ENCODE measurements at places on chromosomes 16 and 17. TPM values are rescaled to one million over a fixed set of nuclear protein-coding genes. Genes with fewer than 3 reads are reported as not detected.
A peak's percentile ranks its signal among the peaks of the same experiment; 100 is the strongest.

DNA sequence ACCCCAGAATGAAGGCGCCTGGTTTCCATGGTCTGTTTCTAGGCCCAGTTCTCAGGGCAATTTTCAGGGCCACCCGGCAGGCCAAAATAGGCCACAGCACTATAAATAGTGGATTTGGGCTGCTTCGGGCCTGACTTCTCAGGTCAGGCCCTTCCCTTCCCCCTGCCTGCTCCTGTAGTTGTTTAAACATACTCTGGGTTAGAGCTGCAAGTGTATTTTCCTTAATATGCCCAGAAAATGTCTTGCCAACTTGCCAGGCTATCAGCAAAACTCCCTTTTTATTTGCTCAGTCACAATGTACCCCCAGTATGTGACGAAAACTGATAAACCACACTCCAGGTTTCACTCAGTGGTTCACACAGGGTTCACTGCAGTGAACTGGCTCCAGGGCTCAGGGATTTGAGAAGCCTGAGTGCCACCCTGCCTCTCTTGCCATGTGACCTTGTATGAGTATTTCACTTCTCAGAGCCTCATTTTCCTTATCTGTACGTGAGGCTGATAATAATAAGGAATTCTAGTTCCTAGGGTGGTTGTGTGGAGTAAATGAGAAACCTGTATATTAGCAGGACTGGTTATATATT lies 76.5 kb downstream of the GPRC5B start:
- peaks cover 19% of the 10 kb centered on the region for H3K4me1 ChIP-seq
- no peak overlapping the region for H3K27ac ChIP-seq
- no peak overlapping the region for H3K4me3 ChIP-seq
- DNase-seq = no peak
- peaks cover 14% of the 10 kb centered on the region for H3K36me3 ChIP-seq
- H3K27me3 ChIP-seq = no peaks in the 10 kb centered on the region

Gene INPP5K
- total RNA-seq = 22.1 TPM

GRCh38 chr17:58084317-58084981 lies 1.2 kb downstream of the DYNLL2 start:
- peak; percentile 2 for DNase-seq
- peaks cover 35% of the 10 kb centered on the region for H3K36me3 ChIP-seq
- H3K4me1 ChIP-seq = peaks cover 50% of the 10 kb centered on the region
- peak overlapping the region; percentile 94 for H3K4me3 ChIP-seq
- H3K27me3 ChIP-seq = peaks cover 8% of the 10 kb centered on the region
- peak overlapping the region; percentile 52 for H3K27ac ChIP-seq

GRCh38 chr16:85197611-85198566 lies 85.6 kb upstream of the CIBAR2 start:
- H3K27ac ChIP-seq = peak overlapping the region; percentile 85
- 0 out of 2 replicates have a peak overlapping the region, but pooled peaks have one; percentile 9 for H3K4me3 ChIP-seq
- H3K36me3 ChIP-seq = peaks cover 31% of the 10 kb centered on the region
- peaks cover 6% of the 10 kb centered on the region for H3K27me3 ChIP-seq
- H3K4me1 ChIP-seq = peaks cover 86% of the 10 kb centered on the region

DNA sequence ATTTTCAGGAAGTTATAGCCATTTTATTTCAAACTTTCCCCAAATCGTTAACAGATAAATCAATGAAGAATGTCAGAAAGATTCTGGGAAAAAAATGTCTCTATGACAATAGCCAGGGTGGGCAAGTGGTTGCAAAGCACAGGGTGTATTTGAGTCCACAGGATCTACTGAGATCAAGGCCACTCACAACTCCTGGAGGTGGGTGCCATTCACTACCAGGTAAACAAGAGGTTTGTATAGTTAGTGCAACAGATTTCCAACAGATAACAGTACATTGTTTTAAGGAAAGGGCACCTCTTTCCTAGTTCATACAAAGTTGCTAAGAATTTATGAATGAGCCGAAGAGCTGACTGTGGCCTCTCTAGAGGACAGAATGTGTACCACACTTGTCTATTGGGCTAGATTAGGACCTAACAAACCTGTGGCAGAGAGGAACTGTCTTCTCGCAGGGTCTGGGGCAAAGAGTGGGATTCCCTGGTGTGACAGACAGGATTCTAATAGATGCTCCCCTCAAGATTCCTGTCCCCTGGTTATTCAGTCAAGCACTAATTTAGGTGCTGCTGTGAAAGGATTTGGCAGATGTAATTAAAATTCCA lies 52.0 kb upstream of the ZNF629 start:
- peaks cover 14% of the 10 kb centered on the region for H3K4me1 ChIP-seq
- H3K27ac ChIP-seq = no peak overlapping the region
- DNase-seq = no peak
- H3K4me3 ChIP-seq = no peak overlapping the region
- H3K36me3 ChIP-seq = no peaks in the 10 kb centered on the region
- H3K27me3 ChIP-seq = no peaks in the 10 kb centered on the region

GRCh38 chr17:15470536-15470935 lies 3.1 kb upstream of the CDRT4 start:
- DNase-seq = no peak
- H3K27me3 ChIP-seq = peaks cover 2% of the 10 kb centered on the region
- no peak overlapping the region for H3K27ac ChIP-seq
- no peaks in the 10 kb centered on the region for H3K36me3 ChIP-seq
- H3K4me3 ChIP-seq = no peak overlapping the region
- H3K4me1 ChIP-seq = peaks cover 4% of the 10 kb centered on the region

GRCh38 chr17:77297693-77298666 lies 157.2 kb downstream of the SEC14L1 start:
- no peaks in the 10 kb centered on the region for H3K27me3 ChIP-seq
- H3K4me1 ChIP-seq = no peaks in the 10 kb centered on the region
- no peak overlapping the region for H3K4me3 ChIP-seq
- DNase-seq = no peak

Gene PLD6
- total RNA-seq = 2.0 TPM

DNA sequence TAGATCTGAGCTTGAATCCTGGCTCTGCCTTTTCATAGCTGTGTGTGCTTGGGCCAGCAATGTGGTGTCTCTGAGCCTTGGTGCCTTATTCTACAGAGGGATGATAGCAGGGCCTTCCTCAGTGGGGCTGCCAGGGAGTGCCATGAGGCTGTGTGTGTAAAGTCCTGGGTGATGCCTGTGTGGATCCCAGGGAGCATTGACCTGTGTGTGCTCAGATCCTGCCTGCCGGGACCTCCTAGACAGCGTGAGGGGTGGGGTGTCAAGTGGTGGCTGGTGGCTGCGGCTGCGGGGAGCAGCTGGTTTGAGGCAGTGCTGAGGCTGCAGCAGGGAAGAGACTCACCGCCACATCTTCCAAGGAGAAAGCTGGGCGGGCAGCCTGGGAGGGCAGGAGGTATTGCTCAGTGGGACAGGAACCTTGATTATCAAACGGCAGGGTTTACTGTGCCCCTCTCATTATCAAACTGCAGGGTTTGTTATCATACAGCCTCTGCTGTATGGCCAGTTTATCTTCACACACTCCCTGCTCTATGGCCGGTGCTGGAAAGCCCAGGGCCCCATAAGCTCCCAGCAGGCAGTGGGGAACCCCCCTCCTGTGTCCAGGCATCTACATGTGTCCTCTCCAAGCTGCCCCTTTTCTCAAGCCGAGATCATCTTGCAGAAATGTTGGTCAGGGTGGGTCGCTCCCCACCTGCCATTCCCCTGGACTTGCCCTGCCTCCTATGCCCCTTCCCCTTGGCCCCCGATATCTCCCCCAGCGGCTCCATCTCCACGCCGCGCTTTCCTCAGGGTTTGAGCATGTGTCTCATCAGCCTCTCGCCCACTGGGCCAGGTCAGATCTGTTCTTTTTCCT lies 3.1 kb upstream of the ADCY7 start:
- peaks cover 59% of the 10 kb centered on the region for H3K4me1 ChIP-seq
- H3K4me3 ChIP-seq = no peak overlapping the region
- H3K36me3 ChIP-seq = peaks cover 14% of the 10 kb centered on the region
- DNase-seq = no peak
- peaks cover 5% of the 10 kb centered on the region for H3K27me3 ChIP-seq
- no peak overlapping the region for H3K27ac ChIP-seq

Gene CASKIN1
- total RNA-seq = 0.06 TPM

Gene PLA2G15
- total RNA-seq = 44.5 TPM

- no peaks in the 10 kb centered on the region for H3K4me1 ChIP-seq
- no peak for DNase-seq
- no peak overlapping the region for H3K4me3 ChIP-seq
- H3K27me3 ChIP-seq = no peaks in the 10 kb centered on the region
These were observed 40.1 kb downstream of the CPNE2 start for GRCh38 chr16:57132470-57132869.

DNA sequence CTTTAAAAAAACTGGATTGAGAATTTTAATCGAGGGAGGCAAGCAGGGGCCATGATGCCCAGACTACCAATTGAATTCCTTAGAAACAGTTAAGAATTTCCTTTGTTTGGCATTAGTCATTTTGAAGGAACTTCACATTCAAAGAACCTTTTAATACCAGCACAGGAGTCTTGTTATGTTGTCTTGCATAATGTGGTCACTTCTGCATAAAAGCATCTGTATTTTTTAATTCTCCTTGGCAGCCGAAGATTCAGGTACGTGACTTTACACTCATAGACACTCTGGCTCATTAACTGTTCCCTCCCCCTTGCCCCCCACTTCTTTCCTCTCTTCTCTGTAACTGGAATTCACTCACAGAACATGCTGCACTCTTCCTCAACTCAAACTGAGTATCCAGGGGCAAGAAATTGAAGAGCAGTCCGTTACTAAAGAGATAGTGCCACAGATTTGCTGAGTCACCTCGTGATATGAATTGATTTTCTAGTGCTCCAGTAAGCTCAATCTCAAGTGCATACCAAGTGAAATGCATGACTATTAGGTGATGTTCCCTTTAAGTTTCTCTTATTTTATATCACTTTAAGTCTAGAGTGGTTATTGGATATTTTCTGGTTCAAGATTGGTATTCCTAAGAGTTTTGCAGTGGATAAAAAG lies 572.2 kb upstream of the SOX9 start:
- peak; percentile 33 for DNase-seq
- H3K27me3 ChIP-seq = peaks cover 2% of the 10 kb centered on the region
- H3K4me1 ChIP-seq = peaks cover 60% of the 10 kb centered on the region
- peaks cover 10% of the 10 kb centered on the region for H3K36me3 ChIP-seq

Gene GRIN2A
- total RNA-seq = 0.08 TPM

Gene CA7
- total RNA-seq = not detected

GRCh38 chr17:77247048-77247541 lies 106.3 kb downstream of the SEC14L1 start:
- peak overlapping the region; percentile 76 for H3K4me3 ChIP-seq
- no peaks in the 10 kb centered on the region for H3K36me3 ChIP-seq
- DNase-seq = peak; percentile 25
- no peak overlapping the region for H3K27ac ChIP-seq
- peaks cover 23% of the 10 kb centered on the region for H3K4me1 ChIP-seq
- H3K27me3 ChIP-seq = no peaks in the 10 kb centered on the region

GRCh38 chr17:66667491-66668030 lies 167.4 kb upstream of the CACNG5 start:
- H3K4me3 ChIP-seq = no peak overlapping the region
- H3K27me3 ChIP-seq = peaks cover 2% of the 10 kb centered on the region
- peaks cover 8% of the 10 kb centered on the region for H3K4me1 ChIP-seq
- DNase-seq = no peak
- no peak overlapping the region for H3K27ac ChIP-seq

Gene PERCC1
- not detected for total RNA-seq

DNA sequence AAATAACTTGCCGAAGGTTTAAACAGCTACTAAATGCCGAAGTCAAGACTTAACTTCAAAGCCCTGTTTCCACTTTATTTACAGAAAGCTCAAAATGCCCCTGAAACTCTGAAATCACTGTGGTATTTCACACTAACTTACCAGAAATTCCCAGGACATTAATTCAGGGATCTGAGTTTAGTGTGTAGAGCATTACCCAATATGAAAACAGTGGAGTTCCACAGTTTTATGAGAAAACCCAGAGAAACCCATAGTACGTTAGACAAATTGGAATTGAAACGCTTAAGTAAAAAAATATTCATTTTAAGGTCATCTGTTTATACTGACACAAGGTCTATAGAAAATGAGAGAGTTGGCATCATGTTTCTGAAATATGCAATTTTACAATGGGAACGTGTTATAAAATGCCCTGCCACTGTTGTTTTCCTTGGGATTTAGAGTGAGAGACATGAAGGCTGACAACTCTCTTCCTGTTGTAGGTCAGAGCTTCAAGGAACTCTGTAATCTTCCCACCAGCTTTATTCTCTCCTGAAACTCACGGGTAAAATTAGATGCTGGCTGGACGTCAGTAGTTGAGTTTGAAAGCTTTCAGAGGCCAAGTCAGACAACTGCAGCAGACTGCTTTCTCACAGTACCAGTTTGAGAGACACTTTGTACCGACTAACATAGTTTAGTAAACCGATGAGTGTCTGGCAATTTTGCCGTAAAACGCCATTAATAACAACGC lies 139.4 kb upstream of the TBX2 start:
- H3K27ac ChIP-seq = peak overlapping the region; percentile 83
- no peaks in the 10 kb centered on the region for H3K27me3 ChIP-seq
- peaks cover 35% of the 10 kb centered on the region for H3K4me1 ChIP-seq
- no peaks in the 10 kb centered on the region for H3K36me3 ChIP-seq

DNA sequence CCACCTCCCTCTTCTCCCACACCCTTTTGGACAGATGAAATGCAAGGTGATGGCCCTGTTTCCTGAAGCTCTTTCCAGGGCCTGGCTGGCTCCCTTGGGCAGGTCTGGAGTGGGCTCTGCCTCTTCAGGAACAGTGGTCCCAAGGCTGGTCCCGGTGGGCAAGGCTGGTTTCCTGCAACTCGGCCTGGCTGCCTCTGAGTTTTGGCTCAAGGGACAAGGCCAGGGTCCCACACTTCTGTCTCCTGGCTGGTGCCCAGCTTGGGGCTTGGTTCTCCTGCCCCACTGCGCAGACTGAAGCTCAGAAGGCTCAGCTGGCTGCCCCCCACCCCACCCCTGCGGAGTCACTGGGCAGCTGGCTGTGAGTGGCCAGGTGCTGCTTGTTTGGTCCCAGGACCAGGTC lies 3.8 kb upstream of the ACTG1 start:
- H3K4me1 ChIP-seq = peaks cover 17% of the 10 kb centered on the region
- peak overlapping the region; percentile 68 for H3K27ac ChIP-seq
- H3K36me3 ChIP-seq = peaks cover 15% of the 10 kb centered on the region

Gene C17orf100
- 0.69 TPM for total RNA-seq

Gene ATAD5
- total RNA-seq = 2.2 TPM

DNA sequence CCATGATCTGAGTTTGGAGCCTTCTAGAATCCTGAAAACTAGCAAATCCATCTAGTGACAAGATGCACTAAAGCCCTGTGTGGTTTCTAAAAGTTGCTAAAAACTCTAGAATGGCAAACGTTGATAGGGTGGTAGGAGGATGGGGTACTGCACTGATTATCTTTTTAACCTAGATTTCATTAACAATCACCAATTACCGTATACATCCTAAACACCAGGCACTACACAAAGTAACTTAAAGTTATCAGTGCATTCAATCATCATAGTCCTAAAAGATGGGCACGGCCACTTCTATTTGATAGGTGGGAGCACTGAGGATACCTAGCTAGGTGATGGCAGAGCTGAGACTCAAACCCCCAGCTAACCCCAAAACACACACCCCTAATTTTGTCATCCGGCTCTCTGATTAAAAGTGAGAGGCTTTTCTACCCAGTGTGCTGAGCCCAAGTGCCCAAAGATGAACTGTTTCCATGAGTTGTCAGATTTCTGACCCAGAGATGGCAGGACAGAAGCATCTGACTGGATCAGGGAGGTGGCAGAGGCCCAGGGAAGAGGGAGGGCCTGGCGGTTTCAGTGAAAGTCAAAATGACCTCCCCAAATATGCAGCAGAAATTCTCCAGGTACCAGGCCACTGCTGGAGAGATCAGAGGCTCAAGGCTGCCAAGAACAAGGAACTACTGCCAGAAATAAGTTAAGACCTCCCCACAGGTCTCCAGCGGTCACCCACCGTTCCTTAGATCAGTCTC lies 396.8 kb downstream of the SOX9 start:
- no peaks in the 10 kb centered on the region for H3K36me3 ChIP-seq
- no peak overlapping the region for H3K27ac ChIP-seq
- no peak for DNase-seq
- H3K27me3 ChIP-seq = no peaks in the 10 kb centered on the region
- no peak overlapping the region for H3K4me3 ChIP-seq
- peaks cover 13% of the 10 kb centered on the region for H3K4me1 ChIP-seq

Measured in HFFc6 (cell line).